ENCODE measurements at places on chromosomes 6 and 20. TPM values are rescaled to one million over a fixed set of nuclear protein-coding genes. Genes with fewer than 3 reads are reported as not detected.
A peak's percentile ranks its signal among the peaks of the same experiment; 100 is the strongest.

XKR7 gene
- total RNA-seq, result 0.03 TPM

DNA sequence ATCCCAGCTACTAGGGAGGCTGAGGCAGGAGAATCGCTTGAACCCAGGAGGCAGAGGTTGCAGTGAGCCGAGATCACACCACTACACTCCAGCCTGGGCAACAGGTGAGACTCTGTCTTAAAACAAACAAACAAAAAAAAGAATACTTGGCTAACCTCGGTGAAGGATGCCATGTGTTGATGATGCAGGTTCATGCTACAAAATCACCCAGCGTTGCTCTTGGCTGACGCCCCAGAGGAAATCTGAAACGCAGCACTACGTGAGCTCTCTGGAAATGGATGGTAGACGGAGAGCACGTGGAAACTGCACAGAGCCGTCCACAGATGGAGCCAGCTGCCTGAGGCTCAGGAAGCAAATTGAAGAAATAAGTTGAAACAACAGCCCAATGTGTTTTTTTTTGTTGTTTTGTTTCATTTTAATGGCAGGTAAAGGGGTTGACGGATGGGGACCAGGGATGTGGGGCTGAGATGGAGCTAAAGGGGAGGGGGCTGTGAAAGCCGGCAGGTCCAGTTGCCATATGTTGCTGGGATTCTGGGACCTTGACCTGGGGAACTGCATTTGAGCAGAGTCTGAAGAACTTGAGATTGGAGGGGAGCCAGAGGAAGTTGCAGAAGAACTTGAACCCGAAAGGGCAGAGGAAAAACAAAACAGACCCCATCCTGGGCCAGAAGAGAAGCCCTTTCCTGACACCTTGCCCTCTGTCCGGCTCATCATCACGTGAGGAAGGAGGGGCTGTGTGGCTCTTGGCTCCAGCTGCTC is 12.8 kb upstream of the MANBAL start:
- ATAC-seq, result peak; percentile 29

- ATAC-seq, result no peak
These were observed 409.6 kb upstream of the SLC35B3 start for GRCh38 chr6:8844968-8845367.

DNA sequence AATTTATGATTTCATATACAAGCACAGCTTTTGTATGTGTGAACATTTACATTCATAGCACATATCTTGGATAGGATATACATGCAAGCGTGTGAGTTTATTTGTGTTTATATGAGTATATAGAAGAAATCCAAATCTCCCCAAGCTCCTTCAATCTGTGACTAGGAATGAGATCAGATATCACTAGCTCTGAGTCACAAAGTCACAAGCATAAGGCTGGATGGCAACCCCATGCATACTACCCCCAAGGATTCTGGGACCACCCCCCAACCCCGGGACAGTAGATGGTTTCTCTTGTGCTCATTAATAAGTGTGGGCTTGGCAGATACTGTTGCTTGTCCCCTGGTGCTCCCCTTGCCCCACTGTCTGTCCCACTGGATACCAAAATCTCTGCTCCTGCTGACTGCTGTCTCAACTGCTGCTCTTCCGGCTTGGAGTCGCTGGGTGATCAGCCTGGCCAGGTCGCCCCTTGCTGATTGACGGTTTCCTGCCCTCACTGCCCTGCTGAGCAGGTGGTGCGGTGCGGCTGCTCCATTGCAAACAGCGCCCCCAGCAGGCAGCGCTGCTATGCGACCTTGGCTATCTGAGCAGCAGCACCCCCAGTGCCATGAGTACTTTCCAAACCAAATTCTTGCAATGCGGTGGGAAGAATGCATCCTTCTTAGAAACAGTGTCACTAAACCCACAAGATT is 279.4 kb downstream of the CD83 start:
- peak; percentile 42 for ATAC-seq

- no peak for ATAC-seq
These were observed 39.2 kb downstream of the MAPK14 start for GRCh38 chr6:36066817-36067216.

DNA sequence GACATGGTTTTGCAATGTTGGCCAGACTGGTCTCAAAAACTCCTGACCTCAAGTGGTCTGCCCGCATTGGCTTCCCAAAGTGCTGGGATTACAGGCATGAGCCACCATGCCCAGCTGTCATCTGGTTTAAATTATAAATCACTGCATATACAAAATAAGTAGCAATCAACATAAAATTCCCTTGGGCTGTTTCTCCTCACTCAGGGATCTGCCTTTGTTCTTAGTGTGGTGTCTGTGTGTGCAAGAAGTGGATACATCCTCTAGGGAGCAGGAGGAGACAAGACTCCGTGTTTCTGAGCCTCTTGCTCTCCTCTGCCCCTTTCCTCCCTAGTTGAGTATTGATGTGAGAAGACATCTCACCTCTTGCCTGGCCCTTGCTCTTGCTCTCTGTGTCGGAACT is 65.2 kb upstream of the ADGRF4 start:
- no peak for ATAC-seq

- no peak for ATAC-seq
These were observed 230.2 kb downstream of the PTPRK start for GRCh38 chr6:128290221-128290620.

DNA sequence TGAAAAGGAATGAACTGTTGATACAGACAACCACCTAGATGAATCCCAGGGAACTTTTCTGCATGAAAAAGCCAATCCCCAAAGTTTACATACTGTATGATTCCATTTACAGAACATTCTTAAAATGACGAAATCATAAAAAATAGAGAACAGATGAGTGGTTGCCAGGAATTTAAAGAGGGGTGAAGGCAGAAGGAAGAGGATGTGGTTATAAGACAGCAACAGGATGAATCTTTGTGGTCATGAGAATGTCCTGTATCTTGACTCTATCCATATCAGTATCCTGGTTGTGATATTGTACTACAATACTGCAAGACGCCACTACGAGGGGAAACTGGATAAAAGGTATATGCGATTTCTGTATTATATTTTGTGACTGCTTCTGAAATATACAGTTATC is 70.1 kb upstream of the EMILIN3 start:
- peak; percentile 82 for ATAC-seq

SIRPB1 gene
- 1.1 TPM for total RNA-seq

DNA sequence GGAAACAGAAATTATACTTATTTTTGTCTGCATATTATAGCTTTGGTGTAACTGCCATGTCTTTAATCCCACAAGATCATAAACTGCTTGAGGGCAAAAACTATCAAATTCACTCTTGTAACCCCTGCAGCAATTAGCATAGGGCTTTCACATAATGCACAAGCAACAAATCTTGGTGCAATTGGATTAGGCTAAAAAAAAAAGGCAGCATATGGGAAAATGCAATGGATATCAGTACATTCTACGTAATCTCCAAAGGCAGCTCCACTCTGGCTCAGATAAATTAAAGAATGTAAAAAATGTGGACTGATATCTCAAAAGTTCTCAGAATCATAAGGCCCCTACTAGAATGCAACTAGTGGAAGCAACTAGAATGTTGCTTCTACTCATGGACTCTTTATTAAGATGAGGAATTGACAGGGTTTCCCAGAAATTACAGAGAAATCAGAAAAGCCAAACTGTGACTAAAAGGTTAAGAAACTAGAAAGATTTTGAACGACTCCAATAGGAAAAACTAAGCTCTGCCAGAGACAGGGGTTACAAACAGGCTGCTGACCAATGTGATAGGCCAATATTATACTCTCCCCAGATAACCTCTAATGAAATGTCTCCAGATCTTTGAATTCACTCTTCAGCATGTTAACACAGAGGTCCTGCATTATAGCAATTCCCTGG is 55.0 kb downstream of the FILIP1 start:
- no peak for ATAC-seq

GRCh38 chr6:158660333-158660754 is 10.5 kb downstream of the SYTL3 start:
- ATAC-seq, result peak; percentile 51

MYMX gene
- total RNA-seq, result not detected

DNA sequence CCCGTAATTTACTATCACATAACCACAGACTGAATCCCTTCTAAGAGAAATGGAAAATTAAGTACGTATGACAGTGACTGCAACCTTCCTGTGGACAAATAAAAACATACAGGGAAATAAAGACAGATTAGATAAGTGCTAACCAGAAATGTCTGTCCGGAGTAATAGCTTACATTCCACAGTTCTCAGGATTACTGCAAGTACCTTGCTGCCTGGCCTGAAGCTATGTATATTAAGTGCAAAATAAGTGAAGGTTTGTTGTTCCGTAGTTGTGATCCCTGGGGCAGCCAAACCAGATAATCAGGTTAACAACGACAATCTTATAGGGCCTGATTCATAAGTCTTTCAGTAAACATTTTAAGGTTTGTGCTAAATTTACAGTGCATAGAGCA is 2.8 kb downstream of the NEDD9 start:
- no peak for ATAC-seq

HACE1 gene
- total RNA-seq, result 44.2 TPM

SLC17A9 gene
- 7.0 TPM for total RNA-seq

DNA sequence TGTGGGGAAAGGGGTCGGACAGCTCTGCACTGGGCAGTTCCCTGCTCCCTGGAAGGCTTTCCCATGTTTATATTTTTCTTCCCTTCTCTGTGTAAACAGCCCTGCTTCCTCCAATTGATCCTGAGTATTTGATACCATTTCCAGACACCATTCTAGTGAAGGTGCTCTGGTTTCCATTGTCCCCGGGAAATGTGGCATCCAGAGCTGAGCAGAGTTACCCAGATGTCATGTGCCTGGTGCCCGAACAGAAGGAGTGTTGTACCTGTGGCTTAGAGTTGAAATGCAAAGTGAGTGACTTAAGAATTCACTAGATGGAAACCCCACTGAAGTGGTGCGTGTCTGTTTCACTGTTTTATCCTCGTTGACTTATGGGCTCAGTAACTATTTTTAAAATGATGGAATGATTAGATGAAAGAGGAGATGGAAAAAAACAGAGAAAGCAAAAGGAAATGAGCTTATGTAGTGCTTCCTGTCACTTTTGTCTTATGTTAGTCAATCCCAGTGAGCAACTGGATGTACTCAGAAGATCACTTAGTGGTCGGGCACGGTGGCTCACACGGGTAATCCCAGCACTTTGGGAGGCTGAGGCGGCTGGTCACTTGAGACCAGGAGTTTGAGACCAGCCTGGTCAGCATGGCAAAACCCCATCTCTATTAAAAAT is 83.8 kb downstream of the SASH1 start:
- ATAC-seq, result peak; percentile 66

GRCh38 chr6:24891004-24891403 is 44.8 kb downstream of the RIPOR2 start:
- peak; percentile 31 for ATAC-seq

GRCh38 chr20:47319517-47320252 is 36.8 kb downstream of the ZMYND8 start:
- no peak for ATAC-seq

TRIM31 gene
- not detected for total RNA-seq

DUSP15 gene
- total RNA-seq, result not detected

GRCh38 chr6:135093578-135093977 is 39.0 kb upstream of the HBS1L start:
- ATAC-seq, result no peak

TMEM244 gene
- not detected for total RNA-seq

SPACA1 gene
- not detected for total RNA-seq

RPS6KA2 gene
- total RNA-seq, result 1.5 TPM

GRCh38 chr20:1283522-1284510 is 17.7 kb downstream of the SNPH start:
- ATAC-seq, result no peak

DNA sequence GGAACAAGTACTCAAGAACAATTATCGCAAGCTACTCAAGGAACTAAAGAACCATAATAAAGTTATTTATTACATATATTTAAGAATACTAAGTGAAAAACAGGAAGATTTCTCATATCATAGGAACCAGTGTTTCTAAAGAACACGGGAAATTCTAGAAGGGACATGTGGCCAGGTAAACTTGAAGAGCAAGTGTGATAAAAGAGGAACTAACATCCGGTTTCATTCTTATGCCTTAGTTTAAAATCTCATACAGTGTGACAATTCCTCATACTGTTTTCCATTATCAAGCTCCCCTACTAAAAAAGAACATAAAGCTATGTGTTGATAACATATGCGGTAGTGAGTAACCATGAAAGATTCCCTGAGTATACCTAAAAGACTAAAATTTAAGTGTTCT is 163.5 kb upstream of the SHLD1 start:
- peak; percentile 18 for ATAC-seq
